Left hindlimb (tissue), 1 donor: ENCODE measurements at places on chromosomes 6 and 20.

GRCh38 chr6:69918813-69919475 is 52.6 kb downstream of the COL19A1 start:
- DNase-seq, result no peak

DNA sequence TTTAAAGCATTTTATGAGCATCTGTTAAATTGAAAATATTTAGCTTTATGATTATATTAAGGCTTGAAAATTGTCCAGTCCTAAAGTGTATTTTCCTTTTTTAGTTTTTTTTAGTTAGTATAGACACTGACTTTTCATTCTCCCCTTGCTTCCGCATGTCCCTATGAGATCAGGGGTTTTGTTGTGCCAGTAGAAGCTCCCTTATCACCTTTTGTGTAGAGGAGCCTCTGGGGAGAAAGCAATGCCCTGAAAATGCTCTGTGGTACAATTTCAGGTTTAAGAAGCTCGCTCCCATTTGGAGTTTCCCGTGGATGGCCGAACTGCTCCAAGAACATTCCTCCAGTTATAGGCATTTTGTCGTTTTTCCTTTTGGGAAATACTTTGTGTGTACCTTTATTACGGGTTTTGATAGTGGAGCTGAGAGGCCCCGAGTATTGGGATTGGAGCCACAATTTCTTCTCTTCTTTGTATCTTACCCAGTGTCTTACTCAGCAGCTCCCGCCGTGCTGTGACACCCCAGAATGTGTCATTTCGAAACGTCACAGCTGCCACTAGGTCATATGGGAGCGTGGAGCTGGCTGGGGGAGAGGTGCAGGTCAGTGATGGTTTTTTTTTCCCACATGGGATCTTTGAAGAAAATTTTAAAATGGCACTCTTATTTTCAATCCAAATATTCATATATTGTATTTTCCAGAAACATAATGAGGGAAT is 49.9 kb downstream of the RPRD1B start:
- DNase-seq, result no peak

DNA sequence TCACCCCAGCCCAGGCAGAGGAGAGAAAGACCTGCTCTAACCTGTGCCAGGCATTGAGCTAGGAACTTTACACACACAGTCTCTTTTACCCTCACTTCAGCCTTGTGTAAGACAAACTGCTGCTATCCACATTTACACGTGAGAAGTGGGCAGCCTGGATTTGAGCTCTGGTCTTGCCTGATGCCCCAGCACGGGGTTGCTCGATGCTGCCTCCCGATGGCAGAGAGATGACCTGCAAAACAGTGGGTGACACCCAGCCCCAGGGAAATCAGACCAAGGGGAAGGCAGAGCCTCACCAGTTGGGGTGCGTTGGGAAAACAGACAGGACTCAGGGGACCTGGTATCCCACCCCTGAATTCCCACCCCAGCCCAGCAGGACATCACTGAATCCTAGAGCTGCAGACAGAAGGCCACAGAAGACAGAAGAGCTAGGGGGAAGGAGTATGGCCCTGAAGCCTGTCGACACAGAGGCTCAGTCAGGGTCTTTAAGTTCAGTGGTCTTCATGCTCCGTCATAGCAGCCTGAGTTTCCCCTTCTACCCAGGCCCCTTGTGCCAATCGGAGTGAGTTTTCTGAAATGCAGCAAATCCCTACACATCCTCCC is 990 bp downstream of the BPI start:
- no peak for DNase-seq

- DNase-seq, result no peak
Measured at GRCh38 chr6:138113588-138114210, 6.5 kb upstream of the PERP start.

DNA sequence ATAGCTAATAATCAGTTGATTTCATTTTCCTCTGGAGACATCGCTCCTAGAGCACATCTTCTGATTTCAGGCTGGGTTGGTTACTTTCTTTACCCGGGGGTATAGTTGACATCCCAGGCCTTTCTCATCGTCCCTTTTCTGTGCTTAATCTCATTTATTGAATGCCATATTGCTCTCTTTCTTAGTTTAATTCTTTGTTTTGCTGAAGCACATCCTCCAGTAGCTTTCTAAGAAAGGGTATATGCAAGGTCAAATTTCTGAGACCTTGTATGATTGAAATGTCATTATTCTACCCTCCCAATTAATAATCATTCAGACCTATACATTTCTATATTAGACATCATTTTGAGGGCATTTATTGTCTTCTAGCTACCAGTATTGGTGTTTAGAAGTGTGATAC is 2.6 kb upstream of the C20orf141 start:
- DNase-seq, result no peak

GRCh38 chr20:23120261-23120660 is 34.1 kb upstream of the CD93 start:
- no peak for DNase-seq

GRCh38 chr6:20433321-20433720 is 31.6 kb downstream of the E2F3 start:
- DNase-seq, result no peak

- peak; percentile 50 for DNase-seq
Measured at GRCh38 chr6:6826095-6826901, 237.8 kb downstream of the LY86 start.

- no peak for DNase-seq
Measured at GRCh38 chr6:166658115-166658791, 31.2 kb upstream of the RPS6KA2 start.

- DNase-seq, result no peak
Measured at GRCh38 chr6:34697904-34698559, 1.5 kb upstream of the ILRUN start.

DNA sequence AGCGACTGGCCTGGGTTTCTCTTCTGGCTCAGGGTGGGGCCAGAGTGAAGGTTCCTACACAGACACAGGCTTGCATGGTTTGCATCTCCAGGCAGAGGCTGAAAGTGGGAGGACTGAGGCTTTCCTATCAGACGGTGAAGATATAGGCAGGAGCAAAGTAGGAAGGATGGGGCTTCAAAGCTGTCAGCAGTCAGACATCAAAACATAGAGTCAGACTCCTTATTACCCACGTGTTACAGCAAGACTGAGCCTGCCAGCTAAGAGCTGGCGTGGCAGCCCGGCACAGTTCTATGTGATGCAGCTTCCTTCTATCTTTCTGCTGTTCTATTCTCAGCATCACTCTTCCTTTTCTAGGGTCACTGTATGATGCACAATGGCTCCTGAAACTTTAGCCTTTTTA is 445.1 kb downstream of the DOK5 start:
- DNase-seq, result no peak

DNA sequence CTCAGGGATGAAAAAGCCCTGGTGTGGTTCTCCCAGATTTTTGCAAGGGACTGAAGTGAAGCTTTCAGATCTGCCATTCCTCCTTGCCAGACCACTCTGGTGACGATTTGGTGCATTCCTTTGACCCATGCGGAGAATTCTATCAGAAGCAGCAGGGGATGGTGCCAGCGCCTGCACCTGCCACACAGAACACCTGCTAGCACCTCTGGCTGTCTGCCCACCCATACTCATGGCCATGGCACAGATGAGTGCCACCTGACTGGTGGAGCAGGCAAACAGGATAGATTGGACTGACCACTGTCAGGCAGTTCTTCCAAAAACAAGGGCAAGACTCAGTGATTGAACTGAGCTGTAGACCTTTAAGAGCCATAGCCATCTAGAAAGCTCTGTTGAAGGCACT is 107.1 kb downstream of the CDYL start:
- DNase-seq, result no peak

DNA sequence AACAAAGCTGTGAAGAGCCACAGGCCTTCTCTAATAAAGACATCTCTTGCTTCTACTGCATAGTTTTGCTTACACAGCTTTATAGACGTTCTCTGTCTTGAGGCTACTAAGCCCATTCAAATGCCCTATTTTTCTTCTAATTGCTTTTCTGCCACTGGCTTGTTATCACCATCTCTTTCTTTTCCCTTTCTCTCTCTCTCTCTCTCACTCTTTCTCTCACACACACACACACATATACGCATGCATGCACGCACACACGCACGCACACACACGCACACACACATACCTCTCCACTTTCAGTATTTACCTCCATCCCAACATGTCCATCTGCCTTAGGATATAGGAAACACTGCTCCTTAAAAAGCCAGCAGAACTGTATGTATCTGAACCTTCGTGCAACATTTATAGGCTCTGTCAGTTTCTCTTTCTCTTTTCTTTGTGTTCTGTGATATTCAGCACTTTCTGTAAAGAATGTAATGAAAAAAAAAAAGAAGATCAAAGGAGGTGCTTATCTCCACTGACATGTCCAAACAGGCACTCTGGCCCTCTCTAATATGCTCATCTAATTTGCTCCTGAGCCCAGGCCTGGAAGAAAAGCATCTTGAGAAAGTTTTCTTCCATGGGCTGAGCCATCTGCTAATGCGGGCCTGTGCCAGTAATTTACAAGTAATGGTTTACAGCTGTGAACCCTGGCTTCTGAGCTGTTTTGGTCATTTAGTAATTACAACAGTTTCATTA is 1046.7 kb upstream of the MAP3K7 start:
- no peak for DNase-seq

- DNase-seq, result no peak
Measured at GRCh38 chr6:36195471-36196112, 952 bp upstream of the BRPF3 start.

DNA sequence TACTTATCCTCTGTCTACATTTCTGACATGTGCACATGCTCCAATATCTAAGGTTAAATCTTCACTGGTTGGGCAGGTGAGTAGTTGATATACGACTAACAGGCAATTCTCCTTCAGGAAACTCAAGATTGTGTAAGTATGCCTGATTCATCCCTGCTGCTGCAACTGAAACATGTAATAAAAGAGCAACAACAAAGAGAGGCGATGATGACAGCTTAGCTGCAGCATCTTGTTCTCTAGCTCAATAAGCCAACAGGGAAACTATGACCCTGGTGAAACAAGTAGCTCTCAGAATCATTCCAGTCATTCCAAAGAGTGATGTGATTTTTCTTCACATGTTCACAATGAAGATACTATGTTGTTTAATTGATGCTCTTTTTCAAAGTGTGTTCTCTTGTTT is 74.4 kb downstream of the ELOVL4 start:
- DNase-seq, result no peak

GRCh38 chr6:40611912-40612311 is 24.7 kb upstream of the LRFN2 start:
- no peak for DNase-seq

DNA sequence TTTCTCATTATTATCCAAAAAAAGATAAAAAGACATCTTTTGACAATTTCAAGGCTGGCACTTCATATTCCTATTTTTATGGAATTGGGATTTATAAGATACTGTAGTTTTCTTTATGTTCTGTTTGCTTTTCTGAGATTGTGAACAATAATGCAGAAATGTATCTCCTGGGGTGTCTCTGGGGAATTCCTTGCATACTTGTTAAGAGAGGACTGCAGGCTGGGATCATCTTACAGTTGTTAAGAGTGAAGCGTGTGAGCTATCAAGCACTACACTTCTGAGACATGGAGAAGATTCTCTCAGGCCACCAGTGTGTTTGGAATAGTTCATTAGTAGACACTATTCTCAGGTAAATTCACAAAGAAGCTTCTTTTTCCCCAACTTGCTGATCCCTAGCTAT is 963.3 kb upstream of the GJE1 start:
- no peak for DNase-seq

DNA sequence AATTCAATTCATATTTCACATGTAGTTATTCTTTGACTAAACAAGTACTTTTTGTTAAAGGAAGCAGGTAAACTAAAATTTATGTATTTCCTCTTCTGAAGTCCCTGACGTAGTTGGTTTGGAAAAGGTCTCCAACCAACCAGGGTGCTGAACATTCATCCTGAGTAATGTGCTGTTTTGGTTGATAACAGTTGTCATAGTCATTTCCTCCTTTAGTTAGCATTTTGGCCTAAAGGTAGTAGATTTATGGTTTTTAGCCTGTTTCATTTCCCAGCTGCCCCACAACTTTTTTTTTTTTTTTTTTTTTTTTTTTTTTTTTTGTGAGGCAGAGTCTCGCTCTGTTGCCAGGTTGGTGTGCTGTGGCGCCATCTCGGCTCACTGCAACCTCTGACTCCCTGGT is 382.8 kb upstream of the FLRT3 start:
- no peak for DNase-seq

GRCh38 chr6:12610862-12611261 is 105.7 kb upstream of the PHACTR1 start:
- DNase-seq, result no peak

DNA sequence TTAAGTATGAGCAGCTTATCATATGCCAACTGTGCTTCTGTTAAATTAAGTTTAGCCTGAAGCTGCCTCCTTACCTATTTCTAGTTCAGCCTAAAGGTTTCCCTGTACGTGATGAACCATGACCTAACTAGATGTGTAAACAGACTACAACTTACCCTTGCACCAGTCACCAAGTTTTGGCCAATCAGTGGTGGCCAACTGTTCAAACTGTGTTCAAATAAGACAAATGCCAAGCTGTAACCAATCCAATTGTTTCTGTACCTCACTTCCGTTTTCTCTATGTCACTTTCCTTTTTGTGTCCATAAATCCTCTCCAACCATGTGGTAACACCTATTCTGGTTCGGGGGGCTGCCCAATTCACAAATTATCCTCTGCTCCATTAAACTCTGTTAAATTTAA is 6.0 kb upstream of the SLC2A10 start:
- DNase-seq, result no peak

DNA sequence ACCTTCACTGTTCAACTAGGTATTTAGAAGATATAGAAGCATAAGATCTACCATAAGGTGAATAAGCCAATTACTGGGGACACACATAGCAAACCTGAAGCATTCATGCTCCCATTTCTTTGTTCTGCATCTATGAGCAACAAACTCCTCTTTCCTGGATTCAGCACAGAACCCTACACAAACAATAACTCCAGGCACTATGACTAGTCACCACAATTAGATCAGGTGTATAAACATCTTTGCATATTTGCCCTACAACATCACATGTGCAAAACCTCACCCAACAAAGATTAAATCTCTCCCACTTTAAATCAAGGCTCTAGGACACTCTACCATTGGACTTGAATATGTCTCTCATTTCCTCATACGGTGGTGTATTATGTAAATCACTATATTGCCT is 652.3 kb downstream of the EPHA7 start:
- DNase-seq, result no peak

DNA sequence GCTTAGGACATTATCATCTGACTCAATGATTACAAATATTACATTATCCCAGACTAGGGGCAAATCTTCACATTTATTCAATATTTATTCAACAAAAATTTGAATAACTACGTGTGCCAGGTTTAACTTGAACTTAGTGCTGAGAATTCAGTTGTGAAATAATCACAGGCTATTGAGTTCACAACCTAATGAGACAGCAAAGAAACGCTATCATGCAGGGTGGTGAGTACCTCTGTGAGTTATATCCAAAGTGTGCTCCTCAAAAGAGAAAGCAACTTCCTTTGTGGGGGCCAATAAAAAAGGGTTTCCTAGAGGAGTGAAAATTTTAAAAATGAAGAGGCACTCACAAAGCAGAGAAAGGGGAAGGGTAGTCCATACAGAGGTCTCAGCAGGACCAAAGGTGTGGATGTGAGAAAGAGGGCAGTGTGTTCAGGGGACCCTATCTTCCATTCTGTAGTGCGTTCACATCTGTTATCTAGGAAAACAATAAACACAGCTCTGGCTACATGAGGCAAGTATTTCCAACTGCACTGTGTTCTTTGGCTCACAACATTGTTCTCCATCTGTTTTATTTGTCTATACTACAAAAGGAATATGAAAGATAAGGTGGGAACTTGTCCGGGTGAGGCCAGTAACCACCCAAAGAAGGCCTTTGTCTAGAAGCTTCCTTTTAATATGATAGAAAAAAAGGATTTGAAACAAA is 155.4 kb upstream of the MARCKS start:
- DNase-seq, result no peak

- no peak for DNase-seq
Measured at GRCh38 chr6:4924661-4925271, 79.1 kb downstream of the RPP40 start.

- no peak for DNase-seq
Measured at GRCh38 chr20:2125474-2126112, 24.0 kb downstream of the STK35 start.
